Stimulated activated CD8-positive, alpha-beta memory T cell treated with anti-CD3 and anti-CD28 coated beads, Interleukin-12 subunit alpha, Interleukin-12 subunit beta, amount 100 ng/mL, for 1 hour (primary cell): ENCODE measurements at places on chromosomes 3 and 15.

GRCh38 chr3:158788446-158788845 lies 13.4 kb upstream of the MFSD1 start:
- DNase-seq, result no peak

- no peak for DNase-seq
These were observed 35.0 kb upstream of the ABHD17C start for GRCh38 chr15:80660119-80660518.

GRCh38 chr15:25847051-25847450 lies 16.1 kb downstream of the ATP10A start:
- DNase-seq, result no peak

DNA sequence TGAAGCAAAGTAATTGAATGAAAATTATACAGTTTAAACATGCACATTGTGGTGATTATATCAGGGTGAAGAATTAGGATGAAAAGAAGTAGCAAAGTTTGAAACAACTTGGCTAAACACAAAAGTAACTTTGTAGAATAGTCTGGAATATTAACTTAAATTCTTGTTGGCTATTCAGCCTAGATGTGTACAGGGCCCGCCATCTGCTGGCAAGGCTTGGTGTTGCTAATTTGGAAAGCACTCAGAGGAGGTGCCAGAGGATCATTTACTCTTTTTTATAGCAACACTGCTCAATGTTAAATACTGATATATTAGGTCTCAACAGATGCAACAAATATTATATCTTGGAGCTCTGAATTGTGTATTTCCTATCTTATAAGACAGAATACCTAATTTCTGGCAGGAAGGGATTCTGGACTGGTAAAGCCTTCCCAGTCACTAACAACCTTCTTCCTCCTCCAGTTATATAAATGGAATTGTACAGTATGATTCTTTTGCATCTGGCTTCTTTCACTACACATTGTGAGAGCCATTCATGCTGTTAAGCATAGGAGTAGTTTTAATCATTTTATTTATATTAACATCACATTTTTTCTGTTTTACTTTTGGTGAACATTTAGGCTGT lies 36.1 kb downstream of the TTC23 start:
- peak; percentile 40 for DNase-seq

- DNase-seq, result no peak
These were observed 3.5 kb downstream of the SLITRK3 start for GRCh38 chr3:165192610-165193192.

- peak; percentile 78 for DNase-seq
These were observed 64.0 kb upstream of the C15orf61 start for GRCh38 chr15:67456677-67457529.

DNA sequence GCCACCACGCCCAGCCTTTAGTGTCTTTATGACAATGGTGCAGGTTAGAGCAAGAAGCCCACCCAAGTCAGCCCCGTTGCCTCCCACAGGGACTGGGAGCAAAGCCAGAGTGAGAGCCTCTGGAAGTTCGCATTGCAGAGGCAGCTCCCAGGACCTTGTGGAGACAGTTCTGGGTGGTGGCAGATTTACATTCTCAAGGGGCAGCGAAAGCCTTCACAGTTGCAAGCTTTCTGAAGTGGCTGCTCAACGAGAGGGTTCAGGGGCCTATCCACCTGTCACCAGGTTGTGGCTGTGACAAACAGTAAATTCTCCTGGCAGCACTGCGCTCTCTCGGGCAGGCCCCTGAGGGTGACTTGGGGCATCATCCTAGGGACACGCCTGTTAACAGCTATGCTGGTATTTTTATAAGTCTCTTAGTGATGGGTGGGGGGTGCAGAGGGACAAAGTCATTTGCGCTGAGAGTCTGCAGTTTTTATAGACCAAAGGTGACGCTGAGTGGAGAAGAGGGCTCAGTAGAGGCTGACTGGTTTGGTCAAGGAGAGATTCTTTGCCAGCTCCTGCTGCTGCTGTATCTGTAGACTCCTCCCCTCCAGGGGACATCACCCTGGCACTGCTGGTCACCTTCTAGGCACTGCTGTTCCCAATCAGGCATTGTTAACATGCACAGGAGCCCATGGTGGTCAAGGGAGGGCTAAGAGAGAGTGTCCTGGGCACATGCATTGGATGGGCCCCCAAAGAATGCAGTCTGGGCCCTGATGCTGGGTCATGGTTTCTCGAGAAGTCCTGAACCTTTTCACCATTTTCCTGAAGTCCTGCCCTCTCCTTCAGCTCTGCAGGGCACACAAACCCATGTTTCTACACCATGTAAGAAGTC lies 57.5 kb upstream of the KLF13 start:
- DNase-seq, result no peak
